ENCODE measurements at places on chromosomes 7 and 10.

DNA sequence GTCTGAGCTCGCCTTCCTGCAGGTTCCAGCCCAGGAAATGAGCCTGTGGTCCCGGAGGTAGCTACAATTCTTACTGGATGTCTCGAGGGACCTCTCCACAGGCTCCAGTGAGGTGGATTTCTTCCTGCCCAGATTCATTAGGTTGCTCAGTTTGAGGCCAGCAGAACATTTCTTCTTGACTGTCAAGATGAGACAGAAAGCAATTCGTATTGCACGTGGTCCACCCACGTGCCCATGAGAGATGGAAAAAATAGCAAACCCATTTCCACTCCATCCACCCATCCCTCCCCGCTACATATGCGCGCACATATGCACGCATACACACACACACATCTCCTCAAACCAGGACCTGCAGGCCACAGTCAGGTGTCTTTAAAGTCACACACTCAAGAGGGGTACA lies 68.7 kb downstream of the VWA2 start:
- no peak for DNase-seq

DNA sequence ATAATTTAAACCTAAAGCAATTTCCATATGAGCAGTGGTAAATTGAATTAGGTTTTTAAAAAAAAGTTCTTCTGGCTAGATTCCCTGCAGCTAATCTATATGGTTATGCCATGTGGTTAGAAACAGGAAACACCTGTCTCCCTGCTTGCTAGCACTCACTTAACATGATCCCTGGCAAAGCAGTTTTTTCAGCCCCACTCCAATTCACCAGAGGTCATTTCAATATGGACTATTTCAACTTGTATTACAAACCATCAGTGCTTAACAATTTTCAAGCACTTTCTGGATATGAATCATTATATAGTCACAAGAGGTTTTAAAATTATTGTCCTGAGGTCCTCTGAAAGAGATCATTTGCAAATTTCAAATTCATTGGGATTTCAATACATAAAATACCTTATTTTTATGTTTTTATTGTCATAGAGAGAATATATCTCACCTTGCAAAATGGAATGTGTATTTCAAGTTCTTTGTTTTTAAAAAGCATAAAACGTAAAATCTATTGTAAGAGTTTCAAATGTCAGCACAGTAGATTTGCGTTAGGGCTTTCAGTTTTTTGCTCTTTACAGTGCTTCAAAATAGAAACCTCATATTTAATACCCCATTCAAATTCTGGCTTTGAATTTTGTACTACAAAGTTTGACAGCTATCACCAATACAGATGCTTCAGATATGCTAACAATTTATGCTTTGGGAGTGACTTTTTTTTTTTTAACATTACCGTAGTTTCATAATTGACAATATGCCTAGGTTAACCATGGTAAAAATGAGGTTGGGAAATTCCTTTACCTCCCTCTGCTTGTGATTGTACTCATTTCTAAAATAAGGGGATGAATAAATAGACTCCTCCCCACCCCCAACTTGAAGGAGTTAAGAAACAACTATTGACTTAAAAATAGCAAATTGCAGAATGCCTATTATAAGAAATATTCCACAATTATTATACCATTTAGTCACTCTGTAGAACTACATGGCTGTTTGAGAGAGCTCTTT lies 117.5 kb upstream of the HGF start:
- peak; percentile 48 for DNase-seq

GRCh38 chr7:1668396-1669063 lies 1.5 kb upstream of the ELFN1 start:
- no peak for DNase-seq

DNA sequence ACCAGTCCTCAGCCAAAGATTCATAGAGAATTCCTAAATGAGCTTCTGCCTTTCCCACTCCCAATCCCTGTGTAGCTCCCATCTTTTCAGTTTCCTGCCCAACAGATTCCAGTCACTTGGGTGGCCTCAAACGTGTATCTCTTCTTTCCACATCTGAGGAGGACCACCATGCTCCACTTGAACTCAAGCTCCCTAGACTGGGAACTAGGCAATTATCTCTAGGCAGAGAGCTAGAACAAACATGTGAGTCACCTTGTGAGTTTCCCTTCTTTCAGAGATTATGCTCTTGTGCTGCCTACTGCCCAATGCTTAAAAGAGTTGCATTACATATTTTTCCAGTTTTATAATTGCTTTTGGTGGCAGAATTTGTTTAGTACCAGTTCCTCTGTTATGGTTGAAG lies 178.0 kb downstream of the MDFIC start:
- no peak for DNase-seq

GRCh38 chr7:44438816-44439215 lies 51.6 kb downstream of the NUDCD3 start:
- no peak for DNase-seq

- no peak for DNase-seq
Measured at GRCh38 chr7:33757563-33758165, 147.7 kb upstream of the BMPER start.

- DNase-seq, result no peak
Measured at GRCh38 chr10:124596116-124596785, 134.6 kb downstream of the LHPP start.

- DNase-seq, result no peak
Measured at GRCh38 chr7:3204526-3204925, 96.5 kb upstream of the SDK1 start.

DNA sequence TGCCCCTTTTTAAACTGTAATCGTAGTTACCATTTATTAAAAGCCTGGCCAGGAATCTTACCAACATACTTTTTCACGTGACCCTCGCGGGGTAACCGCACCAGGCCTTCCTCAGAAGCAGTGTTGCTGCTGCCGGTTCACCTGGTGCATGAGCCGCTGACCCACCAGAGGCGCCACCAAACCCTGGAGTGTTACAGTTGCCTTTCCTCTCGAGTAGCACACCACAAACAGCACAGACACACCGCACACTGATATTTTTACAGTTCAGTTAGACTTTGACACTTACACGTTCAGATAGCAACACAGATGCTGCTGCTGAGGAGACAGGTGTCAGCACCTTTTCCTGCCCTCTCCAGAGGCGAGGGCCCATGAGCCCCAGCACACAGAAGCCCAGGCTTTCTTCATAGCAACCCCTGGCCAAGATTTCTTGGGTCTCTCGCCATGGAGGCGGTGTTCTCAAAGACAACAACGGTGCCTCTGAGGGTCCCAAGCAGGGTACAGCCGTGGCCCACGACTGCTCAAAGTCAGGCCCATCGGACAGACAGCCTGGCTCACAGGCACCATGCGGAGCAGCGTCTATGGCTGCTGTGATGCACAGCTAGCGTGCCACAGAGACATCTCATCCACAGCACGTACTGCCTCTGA lies 123.1 kb downstream of the DIP2C start:
- no peak for DNase-seq

- DNase-seq, result peak; percentile 78
Measured at GRCh38 chr7:2143981-2144595, 88.7 kb downstream of the MAD1L1 start.

- no peak for DNase-seq
Measured at GRCh38 chr10:46298477-46299285, 11.9 kb downstream of the ANTXRL start.

- DNase-seq, result no peak
Measured at GRCh38 chr7:90706072-90706716, 110.1 kb downstream of the CDK14 start.

DNA sequence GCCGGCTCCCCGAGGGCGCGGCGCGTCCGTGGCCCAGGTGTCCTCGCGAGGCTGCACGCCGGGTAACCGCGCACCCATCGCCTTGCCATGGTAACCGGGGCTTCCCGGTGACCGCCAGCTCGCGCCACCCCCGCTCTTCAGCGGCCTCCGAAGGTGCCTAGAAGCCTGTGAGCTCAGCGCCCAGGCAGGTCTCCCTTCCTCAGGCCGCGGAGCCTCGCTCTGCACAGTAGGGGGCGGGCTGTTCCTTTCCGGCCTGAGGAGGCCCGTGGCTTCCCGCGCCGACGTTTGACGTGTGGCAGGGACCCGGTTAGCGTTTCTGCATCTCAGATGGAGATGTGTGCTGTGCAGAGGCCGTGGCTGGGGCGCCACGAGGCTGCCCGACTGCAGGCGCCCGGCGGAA lies 117.1 kb downstream of the DYNC2I1 start:
- DNase-seq, result no peak

DNA sequence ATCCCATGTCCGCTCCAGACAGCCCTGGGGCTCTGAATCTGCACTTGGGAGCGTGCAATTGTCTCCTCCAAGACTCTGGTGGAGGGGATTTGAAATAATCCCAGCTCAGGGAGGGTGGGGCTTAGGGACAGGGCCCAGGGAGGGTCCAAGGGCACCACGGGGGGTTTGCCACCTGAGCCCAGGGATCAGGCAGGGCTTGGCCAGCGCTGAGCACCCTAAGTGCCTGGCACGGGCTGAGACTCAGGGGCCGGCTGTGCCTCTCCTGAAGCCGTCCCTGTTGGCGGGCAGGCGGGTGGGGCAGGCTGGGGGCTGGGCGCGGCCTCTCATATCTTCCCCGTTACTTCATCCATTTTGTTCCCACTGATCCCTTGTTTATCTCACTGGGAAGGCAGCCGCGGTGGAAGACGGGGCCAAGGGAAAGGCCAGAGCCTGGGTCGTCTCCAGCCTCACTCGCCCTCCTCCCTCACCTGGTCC lies 41.8 kb upstream of the ELN start:
- no peak for DNase-seq

DNA sequence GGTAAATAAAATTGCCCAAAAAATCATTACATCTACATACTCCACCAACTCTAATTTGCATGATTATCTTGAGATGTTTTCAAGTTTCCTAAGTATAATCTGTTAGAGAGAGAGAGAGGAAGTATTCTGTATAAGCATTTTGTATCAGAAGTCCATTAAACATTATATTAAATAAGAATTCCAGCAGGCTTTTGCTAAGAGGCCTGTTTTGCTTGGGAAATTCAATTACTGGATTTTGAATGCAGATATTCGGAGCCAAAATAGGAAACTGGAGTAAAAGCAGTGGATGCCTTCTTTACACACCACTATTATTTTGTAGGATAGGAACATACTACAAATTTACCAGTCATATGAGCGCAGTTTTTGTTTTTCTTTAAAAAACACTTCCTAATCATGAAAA lies 727.8 kb downstream of the CNTNAP2 start:
- no peak for DNase-seq

DNA sequence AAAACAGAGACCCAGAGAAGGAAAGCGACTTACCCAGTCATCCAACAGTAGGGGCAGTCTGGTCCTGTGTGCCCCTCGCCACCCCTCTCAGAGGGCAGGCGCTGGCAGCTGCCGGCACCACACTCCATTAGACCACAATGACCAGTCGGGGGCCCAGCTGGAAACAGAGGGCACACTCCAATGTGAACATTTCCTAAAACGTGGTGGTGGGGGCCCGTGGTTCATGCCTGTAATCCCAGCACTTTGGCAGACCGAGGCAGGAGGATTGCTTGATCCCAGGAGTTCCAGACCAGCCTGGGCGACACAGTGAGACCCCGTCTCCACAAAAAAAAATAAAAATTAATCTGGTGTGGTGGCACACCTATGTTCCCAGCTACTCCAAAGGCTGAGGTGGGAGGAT lies 912 bp upstream of the OAT start:
- no peak for DNase-seq

DNA sequence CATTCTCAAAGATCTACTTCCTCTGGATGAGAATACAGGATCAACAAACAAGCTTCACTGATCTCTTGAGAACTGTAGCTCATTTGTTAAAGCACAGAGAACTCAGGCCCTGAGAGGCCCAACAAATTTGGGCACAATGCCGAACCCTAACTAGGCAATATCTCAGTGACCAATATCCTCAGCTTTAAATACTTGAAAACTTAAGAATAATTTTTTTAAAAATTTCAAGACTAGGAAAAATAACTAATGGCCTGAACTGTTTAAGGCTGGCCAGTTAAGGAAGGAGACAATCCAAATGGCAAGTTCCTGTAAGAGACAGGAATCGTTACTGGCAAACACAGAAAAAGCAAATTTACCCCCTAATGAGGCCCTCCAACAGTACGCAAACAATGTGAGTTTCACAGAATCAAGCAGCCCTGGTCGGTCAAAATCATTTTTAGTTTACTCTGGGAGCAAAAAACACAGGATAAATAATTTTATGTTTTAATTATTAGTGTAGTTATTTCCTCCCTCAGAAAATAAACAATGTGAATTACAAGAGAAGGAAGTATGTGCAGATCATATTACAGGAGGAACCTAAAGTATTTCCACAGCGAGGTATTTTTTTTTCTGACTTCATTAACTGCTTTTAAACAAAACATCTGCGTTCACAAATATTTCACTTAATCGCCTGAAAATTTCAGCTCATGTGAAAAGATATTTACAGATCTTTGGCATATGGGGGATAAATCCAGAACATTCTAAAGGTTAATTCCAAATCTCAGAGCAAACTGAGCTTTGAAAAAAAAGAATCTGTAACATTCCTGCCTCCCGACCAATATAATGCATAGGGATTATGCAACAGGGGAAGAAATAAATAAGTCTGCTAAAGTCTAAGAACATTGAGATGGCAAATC lies 39.5 kb downstream of the NT5C2 start:
- no peak for DNase-seq

GRCh38 chr7:96100737-96101136 lies 221.2 kb downstream of the SLC25A13 start:
- DNase-seq, result no peak

DNA sequence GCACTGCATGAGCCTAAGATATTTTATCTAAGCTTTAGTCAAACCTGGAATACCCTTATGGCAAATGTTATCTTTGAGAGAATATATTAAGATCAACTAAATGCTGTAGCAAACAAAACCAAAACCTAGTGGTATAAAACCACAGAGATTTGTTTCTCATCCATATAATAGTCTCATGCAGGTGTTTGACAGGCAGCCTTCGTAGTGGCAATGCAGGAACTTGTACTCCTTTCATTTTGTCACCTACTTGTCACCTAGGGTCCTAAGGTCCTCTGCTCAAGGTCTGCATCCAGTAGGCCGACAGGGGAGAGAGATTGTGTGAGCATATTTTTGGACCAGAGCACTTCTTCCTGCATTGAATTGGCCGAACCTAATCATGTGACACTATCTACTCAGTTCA lies 352.6 kb downstream of the GPR37 start:
- DNase-seq, result no peak

- DNase-seq, result no peak
Measured at GRCh38 chr7:35908331-35909216, 107.7 kb downstream of the SEPTIN7 start.

DNA sequence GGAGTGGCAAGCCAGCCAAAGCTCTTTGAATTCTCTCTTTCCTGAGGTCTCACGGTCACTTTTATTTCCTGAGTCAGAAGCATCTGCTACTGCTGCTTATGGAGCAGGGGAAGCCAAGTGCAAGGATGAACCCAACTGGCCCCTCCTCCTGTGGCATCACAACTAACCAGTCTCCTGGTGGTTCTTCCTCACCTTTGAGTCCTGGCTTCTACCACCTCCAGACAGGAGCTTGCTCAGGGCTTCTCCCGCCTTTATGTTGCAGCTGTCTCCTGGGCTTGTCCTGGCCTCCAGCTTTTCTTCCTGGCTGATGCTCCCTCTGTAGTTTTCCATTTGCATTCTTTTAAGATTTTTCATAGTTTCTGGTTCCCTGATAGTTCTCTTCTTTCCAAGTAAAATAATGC lies 349.7 kb upstream of the NRP1 start:
- DNase-seq, result no peak

- DNase-seq, result no peak
Measured at GRCh38 chr10:3526727-3527501, 258.1 kb downstream of the KLF6 start.

Measured in NCI-H2107 (cell line).